ENCODE measurements at places on chromosomes 6 and 20. TPM values are rescaled to one million over a fixed set of nuclear protein-coding genes. Genes with fewer than 3 reads are reported as not detected.

- DNase-seq: no peak
Observed at GRCh38 chr6:20352346-20352745, 49.3 kb upstream of the E2F3 start.

GRCh38 chr20:50003253-50003656, 20.5 kb downstream of the SNAI1 start:
- no peak for DNase-seq

DNA sequence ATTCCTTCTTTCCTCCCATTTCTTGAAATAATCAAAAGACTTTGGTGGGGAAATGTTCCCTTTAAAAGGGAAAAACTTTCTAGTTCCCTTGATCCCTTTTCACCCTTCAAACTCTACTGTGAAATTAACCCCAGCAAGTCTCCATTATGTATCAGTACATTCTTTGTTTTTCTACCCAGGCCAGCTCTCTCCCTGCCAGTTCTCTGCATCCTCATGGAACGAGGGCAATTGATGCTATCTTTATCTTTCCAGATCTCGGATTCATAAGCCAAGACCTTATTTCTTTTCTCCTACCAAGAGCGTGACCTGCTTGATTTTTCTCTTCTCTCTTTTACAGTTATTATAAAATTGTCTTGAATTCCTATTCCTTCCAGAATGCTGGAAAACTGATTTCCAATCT, 75.8 kb downstream of the ADGRB3 start:
- no peak for DNase-seq

- DNase-seq: no peak
Observed at GRCh38 chr6:92682516-92683398, 736.6 kb downstream of the EPHA7 start.

DNA sequence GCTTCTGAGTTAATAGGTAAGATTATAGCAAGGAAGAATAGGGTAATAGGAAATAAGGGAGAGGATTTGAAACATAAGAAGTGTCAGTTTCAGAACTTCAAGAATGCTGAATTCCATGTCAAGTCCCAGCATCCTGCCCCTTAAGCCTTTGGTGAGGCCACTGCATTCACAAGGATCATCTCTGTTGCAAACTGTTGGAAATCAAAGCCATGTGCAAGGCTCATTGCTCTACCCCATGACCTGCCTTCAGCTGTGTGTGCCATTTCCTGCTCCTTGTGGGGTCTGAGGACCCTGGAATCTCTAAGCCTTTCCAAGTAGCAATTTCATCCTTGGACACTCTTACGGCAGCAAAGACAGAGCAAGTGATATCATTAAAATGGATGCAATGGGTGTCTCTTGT, 203.0 kb downstream of the CDC5L start:
- DNase-seq: no peak

DNA sequence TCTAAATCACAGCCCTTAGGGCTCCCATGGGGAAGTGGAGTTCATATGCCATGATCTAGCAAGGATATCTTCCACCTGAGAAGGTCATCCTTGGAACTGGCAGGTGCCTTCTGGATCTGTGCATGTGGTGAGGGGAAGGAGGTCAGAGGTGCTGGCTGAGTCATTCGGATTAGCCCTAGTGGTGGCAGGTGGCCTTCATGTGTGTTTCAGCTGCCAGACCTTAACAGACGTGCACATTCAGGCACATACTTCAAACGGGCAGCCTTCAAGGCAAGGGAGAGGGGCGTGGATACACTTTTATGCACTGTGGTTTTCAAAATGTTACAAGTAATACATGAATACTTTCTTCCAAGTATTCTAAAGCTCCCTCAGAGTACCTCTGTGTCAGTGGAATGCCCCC, 51.2 kb downstream of the BMP6 start:
- DNase-seq: no peak

Gene PDSS2
- 11.5 TPM for total RNA-seq
